Retinal pigment epithelial cell (primary cell): ENCODE measurements at places on chromosomes 4 and X.
A peak's percentile ranks its signal among the peaks of the same experiment; 100 is the strongest.

DNA sequence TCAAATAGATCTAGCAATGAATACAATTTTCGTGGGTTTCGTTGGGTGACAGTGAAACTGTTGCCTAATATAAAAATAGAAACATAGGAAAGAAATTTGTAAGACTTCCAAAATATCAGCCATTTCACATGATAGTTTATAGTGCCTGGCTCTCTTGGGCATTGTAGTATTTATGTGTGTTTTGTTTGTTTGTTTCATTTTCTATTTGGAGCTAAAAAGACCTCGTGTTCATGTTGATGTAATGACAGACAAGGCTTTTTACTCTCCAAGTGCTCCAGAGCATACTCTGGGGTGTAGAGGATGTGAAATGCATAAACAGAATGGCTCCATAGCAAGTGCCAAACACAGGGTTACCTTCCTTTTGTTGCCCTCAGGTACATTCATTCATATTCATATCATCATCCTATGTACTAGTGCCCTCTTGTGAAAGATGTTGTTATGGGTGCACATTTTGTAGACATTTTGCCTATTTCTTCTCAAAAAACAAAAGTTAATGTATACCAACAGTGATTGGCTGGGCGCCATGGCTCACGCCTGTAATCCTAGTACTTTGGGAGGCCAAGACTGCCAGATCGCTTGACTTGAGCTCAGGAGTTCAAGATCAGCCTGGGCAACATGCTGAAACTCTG, 100.7 kb upstream of the AMOT start:
- DNase-seq: no peak

- DNase-seq: peak; percentile 26
Observed at GRCh38 chrX:45668686-45669443, 468.2 kb upstream of the DIPK2B start.

- DNase-seq: no peak
Observed at GRCh38 chrX:40064055-40064597, 33.6 kb downstream of the BCOR start.

- no peak for DNase-seq
Observed at GRCh38 chrX:16999275-16999674, 52.8 kb downstream of the REPS2 start.
